ENCODE measurements at places on chromosomes 3 and 15.

- DNase-seq: no peak
Observed at GRCh38 chr15:95290176-95290974, 1040.1 kb upstream of the NR2F2 start.

GRCh38 chr15:74869726-74870407 lies 3.3 kb downstream of the SCAMP2 start:
- no peak for DNase-seq

- DNase-seq: no peak
Observed at GRCh38 chr3:52259035-52259434, 13.5 kb downstream of the PPM1M start.

GRCh38 chr3:45952456-45952855 lies 9.2 kb downstream of the CXCR6 start:
- no peak for DNase-seq

DNA sequence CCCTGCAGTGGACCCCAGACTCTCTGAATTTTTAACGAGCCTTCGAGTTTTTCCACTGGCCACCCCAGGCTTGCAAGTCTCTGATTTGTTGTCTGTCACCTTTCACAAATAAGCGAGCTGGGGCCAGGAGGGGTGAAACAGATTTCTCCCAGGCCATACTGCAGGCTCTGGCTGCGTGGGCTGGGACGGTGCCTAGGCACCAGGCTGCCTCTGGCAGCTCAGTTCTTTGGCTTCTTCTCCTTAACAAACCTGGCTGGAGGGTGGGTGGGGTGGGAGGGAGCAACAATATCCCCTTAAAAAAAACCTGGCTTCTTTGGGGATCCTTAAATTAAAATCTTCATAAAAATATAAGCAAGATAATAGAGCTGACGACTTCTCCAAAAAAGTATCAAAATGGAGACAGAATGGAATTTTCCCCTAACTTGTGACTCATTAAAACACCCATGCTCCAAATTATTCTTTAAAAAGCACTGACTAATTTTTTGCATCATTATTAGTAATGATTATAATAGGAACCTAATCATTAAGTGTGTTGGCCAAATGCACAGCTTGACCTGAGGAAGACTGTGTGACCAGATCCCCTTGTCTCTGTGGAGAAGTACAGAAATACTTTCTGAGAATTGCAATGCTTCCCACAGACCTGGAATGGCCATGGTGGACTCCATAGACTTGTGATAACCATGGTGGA lies 84.1 kb downstream of the SNRK start:
- no peak for DNase-seq

GRCh38 chr15:40942878-40943277 lies 10.4 kb upstream of the CHAC1 start:
- no peak for DNase-seq

DNA sequence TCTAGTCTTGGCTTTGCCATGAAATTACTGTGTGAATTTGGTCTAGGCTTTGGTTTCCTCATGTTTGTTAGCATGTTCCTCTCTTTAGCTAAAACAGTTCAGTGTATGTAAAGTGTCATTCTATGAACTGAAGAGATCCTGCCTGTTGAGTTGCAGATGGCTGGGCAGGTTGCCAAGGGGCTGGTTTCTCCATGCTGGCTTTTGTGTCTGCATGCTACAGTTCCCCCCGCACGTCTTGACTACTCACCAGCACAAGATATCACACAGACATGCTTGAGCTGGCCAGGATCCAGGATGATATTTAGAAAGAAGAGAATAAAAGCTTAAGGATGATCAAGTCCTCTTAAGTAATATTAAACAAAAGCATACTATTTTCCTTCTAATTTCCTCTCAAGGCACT lies 90.2 kb downstream of the CERS3 start:
- DNase-seq: peak; percentile 45

GRCh38 chr15:44720460-44721176 lies 9.3 kb downstream of the B2M start:
- no peak for DNase-seq
